ENCODE measurements at places on chromosomes 11 and 22. TPM values are rescaled to one million over a fixed set of nuclear protein-coding genes. Genes with fewer than 3 reads are reported as not detected.

GRCh38 chr11:20035701-20036601 lies 124.3 kb downstream of the DBX1 start:
- DNase-seq: no peak

- DNase-seq: no peak
These were observed 92.5 kb downstream of the CCDC83 start for GRCh38 chr11:85947431-85948272.

GRCh38 chr11:70643642-70644041 lies 245.3 kb downstream of the CTTN start:
- no peak for DNase-seq

- DNase-seq: no peak
These were observed 26.5 kb downstream of the PGA5 start for GRCh38 chr11:61267437-61267841.

DNA sequence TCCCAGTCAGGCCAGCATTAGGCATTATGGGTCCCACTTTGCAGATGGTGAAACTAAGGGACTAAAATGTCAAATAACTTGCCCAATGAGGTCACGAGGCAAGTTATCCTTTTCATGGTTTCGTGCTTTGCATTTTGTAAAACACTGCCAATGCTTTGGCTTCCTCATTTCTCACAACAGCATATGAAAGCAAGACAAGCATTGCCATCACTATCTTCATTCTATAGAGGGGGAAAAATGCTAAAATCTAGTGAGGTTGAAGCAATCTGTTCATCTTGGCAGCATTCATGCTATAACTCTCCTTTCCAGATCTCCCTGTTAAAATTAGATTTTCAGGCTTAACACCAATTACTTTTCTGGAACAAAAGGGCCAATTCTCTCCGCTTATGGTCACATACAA lies 14.8 kb downstream of the FAM181B start:
- no peak for DNase-seq

GRCh38 chr11:849104-849824 lies 6.6 kb downstream of the TSPAN4 start:
- DNase-seq: no peak

DNA sequence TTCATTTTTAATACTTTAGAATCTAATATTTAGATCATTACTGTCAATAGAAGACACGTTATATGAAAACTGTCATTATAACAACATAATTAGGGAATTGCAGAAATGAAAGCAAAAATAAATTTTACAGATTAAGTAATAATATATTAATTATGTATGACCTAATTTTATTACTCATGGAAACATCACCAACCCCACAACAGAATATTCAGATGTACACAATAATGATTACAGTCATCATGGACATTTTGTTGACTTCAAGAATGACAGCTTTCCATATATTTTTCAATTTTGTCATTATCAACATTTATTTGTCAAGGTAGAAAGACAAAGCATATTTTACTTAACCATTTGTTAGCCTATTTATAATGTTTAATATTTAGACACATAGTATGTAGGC lies 119.9 kb downstream of the MAML2 start:
- no peak for DNase-seq

GRCh38 chr11:93850594-93851018 lies at the start of gene VSTM5:
VSTM5 (minus strand) TSS chr11:93850618; CDS start chr11:93850502, 116 bp downstream.
- no peak for DNase-seq

- no peak for DNase-seq
These were observed 96.2 kb downstream of the PDHX start for GRCh38 chr11:35012467-35013191.

DNA sequence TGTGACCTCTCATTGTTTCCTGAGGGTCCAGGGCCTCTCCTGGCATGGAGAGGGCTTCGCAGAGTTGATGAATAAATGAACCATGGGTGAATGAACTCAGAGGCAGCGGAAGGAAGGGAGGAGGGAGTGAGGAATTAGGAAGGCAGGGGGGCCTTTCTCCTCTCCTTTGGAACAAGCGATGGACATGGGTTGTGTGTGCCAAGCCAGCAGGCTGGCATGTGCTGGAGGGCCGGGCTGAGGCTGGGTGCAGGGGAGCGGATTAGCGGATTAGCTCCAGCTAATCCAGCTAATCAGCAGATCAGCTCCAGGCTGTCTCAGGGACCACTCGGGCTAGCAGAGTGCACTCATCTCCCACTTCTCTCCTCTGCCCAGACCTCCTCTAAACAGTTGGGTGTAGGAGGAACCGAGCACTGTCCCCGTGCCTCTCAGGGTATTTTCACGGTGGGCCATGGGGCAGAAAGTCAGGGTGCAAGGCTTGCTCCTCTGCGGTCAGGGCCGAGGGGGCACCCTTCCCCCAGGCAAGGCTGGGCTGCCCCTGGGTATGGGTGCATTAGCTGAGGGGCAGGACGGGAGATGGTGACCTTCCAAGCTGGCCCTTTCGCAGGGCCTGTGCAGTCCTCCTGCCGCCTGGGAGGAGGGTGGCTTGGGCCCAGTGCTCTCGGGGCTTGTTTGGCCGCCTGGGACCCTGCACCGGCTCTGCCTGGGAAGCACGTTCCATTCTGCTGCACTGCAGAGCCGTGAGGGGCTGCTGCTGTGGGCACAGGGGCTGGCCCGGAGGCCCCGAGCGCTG lies 120.3 kb upstream of the B3GAT1 start:
- no peak for DNase-seq

DNA sequence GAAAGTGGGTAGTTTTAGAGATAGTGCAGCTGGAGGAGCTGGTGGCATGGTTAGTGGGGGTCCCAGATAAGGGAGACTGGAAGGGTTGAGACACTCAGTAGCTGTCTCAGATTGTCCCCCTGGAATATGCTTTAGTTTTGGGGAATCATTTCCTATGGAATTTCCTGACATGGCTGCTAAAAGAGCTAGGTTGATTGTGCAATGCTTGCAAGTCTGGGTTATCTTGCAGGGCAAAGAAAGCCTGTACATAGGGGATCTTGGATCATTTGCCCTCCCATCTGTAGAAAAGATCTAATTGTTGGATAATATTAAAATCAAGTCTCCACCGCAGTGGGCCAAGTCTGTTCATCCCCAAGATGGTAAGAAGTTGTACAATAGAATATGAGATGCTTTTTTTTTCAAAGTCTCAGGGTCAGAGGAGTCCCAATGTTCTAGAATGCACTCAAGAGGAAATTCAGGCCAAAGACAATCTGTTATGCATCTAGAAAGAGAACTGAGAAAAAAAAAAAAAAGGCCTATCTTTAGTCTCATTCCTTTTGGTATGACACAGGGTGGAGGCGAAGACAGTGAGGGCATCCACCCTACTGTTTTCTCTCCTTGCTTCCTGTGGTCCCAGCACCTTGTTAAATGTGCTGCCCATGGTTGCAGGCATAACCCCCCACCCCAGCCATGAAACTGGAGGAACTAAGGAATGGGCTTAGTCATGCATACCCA lies 20.2 kb downstream of the MS4A6E start:
- DNase-seq: no peak

DNA sequence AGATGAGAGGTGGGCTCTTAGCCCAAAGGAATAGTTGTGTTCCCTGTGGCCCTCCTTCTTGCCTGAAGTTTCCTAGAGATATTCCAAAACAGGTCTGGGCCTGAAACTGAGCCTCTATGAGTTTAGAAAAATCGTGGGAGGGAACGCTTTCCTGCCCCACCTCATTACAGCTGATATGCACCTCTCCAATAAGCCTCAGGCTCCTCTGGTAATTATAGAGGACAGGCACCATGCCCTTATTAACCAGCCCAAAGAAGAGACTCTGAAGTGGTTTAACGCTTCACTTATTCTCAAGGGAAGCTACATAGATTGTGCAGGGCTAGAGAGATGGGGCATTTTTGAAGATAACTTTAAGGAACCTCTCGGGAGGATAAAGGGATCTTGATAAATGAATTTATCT lies 3.4 kb upstream of the MPZL2 start:
- no peak for DNase-seq

DNA sequence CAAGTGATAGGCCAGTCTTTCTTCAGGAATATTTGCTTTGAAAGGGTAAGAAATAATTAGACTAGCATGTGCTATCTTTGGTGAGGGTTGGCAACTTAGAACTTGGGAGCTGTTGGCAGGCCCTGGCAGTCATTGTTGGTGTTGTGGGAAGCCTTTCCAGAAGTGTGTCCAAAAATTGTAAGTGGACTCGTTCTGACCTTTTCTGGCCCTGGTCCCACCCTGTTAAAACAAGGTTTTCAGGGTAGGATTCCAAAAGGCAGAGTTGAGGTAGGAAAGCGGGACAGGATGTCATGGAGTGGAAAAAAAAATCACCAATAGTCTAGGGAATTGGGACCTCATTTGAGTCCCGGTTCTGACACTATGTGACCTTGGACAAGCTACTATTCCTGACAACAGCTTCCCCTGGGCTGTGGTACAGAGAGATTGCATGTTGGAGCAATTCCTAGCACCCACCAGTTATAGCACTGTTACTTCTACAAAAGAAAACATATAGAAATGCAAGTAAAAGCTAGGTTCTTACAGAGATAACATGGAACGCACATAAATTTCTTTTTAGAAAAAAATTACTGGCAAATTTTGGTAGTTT lies 299.3 kb upstream of the DDI1 start:
- DNase-seq: no peak

DNA sequence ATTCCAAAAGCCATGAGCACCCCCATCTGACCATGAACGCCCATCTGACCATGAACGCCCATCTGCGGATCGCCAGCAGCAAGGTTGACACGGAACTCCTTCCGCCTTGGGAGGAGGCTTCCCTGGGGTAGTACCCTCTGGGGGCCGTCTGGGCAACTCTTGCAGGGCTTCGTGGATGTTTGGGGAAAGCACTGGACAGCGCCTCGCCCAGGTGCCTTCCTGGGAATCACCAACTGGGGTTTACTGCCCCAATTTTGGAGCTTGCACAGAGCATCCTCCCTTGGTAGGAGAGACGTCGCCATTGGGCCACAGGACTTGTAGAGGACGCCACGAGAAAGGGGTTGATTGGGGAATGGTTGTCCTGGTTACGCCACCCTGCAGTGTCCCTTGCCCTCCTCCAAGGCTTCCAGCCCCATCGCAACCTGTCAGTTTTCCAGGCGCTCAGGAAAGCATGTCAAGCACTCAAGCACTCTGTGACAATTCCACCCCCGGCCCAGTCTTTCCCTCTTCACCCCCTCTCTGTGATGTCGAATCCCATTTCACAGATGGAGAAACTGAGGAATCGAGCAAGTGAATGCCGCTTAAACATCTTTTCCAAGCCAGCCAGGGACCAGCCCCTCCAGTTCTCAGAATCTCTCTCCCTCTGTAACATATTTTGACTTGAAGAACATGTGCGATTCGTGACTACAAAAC lies 914 bp upstream of the PRDM11 start:
- no peak for DNase-seq

DNA sequence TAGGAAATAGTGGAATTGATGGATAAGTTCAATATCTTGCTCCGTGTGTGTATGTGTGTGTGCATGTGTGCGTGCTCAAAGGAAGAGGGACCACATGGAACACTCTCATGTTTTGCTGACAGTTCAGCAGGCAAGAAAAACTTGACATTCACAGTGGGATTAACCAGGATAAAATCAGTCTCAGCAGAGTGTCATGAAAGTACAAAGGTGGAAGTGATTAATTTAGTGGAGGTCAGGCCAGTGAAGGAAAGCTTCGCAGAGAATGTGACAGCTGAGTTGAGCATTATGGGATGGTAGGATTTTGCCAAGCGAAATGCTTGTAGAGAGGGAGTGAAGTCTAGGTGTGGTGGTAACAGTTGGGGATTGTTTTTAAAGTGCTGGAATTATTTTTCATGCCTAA lies 15.7 kb upstream of the FBXO3 start:
- DNase-seq: no peak

- peak; percentile 29 for DNase-seq
These were observed 179.2 kb upstream of the ZBED5 start for GRCh38 chr11:11036848-11037732.

GRCh38 chr11:21628641-21629040 lies 564.2 kb upstream of the ANO5 start:
- no peak for DNase-seq

GRCh38 chr11:6319704-6320410 lies 444 bp downstream of the CAVIN3 start:
- no peak for DNase-seq

- DNase-seq: no peak
These were observed 204.4 kb downstream of the FAM76B start for GRCh38 chr11:95585069-95585751.

DNA sequence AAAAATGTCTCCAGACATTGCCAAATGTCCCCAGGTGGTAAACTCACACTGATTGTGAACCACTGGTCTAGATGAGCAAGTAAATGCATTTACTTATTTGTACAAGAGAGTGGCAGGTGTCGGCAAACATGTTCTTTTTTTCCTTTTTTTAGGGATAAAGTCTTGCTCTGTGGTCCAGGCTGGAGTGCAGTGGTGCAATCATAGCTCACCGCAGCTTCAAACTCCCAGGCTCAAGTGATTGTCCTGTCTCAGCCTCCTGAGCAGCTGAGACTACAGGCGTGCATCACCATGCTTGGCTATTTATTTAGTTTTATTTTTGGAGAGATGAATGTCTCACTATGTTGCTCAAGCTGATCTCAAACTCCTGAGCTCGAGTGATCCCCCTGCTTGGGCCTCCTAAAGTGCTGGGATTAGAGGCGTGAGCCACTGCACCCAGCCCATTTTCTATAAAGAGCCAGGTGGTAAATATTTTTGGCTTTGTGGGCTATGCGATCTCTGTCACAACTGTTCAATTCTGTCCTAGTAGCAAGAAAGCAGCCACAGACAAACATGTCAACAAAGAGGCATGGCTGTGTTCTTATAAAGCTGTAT lies 1.4 kb downstream of the VPREB1 start:
- no peak for DNase-seq

DNA sequence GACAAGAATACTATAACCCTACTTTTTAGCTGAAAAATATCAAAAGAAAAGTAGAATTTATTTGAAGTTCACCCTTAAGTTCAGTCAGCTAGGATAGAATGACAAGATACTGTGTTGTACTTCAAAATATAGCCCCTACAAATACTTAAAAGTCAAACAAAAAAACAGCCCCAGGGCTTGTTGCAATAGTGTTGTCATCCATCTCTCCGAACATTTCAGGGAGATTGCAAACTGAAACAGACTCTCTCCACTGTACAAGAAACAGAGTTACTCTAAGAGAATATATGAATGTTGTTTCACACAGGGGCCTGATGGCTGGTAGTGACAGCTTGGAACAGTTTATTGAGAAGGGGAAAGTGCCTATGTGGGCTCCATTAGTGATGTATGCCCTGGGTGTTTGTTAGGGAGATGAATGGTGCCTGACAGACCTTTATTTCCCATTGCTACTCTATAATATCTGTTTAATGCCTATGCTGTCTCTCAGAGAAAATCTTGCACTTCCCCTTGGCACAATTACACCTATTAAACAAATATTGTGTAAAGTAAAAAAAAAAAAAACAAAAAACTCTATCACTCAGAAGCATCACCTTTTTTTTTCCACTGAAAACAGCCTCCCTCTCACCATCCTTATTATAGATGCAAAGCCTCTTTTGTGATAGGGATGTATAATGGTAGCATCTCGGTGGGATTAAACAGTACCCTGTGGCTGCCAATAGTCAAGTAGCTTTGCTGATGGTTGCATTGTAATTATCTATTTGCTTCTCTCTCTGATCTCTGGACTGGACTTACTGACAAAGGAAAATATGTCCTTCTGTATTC lies 506.3 kb upstream of the LUZP2 start:
- no peak for DNase-seq

The TEX12 gene
- not detected for total RNA-seq

The RIMBP3C gene
- total RNA-seq: 2.8 TPM

The OR4D5 gene
- total RNA-seq: not detected

The HORMAD2 gene
- total RNA-seq: not detected

The MPPED1 gene
- not detected for total RNA-seq

The GAL gene
- 0.35 TPM for total RNA-seq

The NEFH gene
- total RNA-seq: 0.76 TPM

The OR5W2 gene
- total RNA-seq: not detected

The ACR gene
- total RNA-seq: not detected

The SLC22A25 gene
- total RNA-seq: not detected

The TENM4 gene
- total RNA-seq: not detected

The CNGA4 gene
- 0.36 TPM for total RNA-seq
